Endodermal cell (in vitro differentiated cells): ENCODE measurements at places on chromosomes 12 and 14. TPM values are rescaled to one million over a fixed set of nuclear protein-coding genes. Genes with fewer than 3 reads are reported as not detected.
A peak's percentile ranks its signal among the peaks of the same experiment; 100 is the strongest.

DNA sequence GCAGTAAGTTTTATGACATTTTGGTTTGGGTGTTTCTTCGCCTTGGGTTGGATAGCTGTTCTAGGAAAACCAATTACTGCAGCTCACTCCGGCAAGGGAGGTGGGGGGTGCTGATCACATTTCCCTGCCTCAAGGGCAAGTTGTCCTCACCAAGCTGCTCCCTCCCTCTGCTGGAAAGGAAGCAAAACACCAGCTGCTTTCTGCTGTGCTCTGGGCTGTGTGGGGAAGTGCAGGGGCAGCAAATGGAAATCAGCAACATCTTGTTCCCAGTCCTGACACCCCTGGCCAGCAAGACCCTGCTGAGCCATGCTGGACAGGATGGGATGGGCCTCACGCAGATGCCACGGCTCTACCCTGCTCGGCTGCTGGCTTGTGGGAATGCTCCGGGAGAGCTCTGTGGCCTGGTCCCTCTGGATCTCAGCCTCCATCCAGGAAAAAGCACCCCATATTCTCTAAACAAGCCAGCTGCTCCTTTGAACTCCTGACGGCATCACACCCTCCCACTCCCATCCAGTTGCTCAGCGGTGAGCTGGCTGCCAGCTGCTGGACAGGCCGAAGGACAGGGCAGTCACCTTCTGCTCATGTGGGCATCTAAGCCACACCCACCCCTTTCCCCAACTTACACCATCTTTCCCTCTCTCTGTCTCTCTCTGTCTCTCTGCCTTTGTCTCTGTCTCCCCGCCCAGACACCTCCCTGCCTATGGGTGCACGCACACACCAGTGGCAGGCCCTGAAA is 52.4 kb upstream of the EIF5 start:
- peak; percentile 83 for DNase-seq

GRCh38 chr12:62910549-62911169 is 24.3 kb downstream of the PPM1H start:
- peak; percentile 76 for DNase-seq

ASPG gene
- 0.40 to 1.6 TPM (median 0.71 TPM) in 3 replicates for total RNA-seq

- DNase-seq, result no peak
These were observed 37.6 kb upstream of the APPL2 start for GRCh38 chr12:105273601-105274000.

GRCh38 chr12:94987801-94988200 is 15.7 kb downstream of the NDUFA12 start:
- DNase-seq, result no peak

DNA sequence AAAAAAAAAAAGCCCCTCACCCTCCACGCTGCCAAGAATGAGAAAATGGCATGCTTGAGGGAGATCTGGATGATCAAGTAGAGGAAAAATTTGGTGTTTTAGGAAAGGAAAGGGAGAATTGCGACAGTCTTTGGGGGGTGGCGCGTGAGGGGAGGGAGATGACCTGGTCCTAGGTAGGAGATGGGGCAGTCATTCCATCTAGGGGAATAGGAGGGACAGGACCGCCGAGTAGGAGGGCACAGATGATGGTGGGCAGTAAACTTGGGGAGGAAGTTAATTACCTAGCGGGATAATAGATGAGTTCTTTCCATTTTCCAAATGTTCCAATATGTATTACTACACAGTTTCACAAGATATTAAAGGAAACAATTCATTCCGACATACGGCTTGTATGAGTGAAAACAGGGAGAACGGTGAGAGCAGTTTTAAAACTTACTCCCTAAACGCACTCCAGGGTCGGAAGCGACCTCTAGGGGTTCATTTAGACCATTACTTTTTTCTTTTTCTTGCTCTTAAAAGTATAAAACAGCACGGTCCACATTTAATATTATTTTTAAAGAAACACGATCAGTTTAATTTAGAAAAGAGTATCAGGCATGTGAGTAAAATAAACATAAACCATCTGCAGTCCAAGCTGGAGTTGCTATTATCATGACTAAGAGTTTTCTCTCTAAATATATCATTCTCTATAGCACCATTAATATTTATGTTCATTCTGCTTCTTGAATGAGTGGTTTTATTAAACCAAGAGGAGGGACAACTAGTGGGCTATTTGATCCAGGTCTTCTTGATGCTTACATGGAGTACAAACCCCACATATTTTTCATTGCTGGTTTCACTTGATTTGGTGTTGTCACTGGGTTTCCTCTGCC is 3.0 kb upstream of the FNTB start:
- DNase-seq, result no peak
